ENCODE measurements at places on chromosomes 2 and 18. TPM values are rescaled to one million over a fixed set of nuclear protein-coding genes. Genes with fewer than 3 reads are reported as not detected.

GRCh38 chr2:234802071-234802844 is 149.6 kb upstream of the SH3BP4 start:
- DNase-seq: no peak

DNA sequence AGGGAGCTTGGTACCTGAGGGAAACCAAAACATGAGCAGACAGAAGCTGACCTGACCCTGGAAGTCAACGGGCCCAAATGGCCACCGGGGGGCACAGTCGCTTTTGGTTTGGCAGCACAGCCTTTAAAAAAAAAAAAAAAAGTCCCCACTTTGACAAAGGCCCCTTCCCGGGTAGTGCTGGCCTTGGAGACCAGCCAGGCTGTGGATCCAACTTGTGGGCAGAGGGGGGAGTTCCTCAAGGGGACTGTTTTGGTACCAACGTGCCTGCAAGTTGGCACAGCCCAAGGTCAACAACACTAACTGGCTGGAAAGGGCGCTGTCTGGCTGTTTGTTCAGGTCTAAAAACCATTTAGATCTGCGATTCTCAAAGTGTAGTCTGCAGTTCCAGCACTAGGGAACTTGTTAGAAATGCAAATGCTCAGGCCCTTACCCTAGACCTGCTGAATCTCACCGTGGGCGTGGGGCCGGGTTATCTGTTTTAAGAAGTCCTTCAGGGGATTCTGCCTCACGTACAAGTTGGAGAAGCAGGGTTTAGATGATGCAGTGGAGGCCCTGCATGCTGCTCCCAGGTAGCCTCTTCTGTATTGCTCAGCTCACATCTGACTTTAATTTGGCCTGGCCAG is 83.0 kb downstream of the LPIN1 start:
- DNase-seq: peak; percentile 77

DNA sequence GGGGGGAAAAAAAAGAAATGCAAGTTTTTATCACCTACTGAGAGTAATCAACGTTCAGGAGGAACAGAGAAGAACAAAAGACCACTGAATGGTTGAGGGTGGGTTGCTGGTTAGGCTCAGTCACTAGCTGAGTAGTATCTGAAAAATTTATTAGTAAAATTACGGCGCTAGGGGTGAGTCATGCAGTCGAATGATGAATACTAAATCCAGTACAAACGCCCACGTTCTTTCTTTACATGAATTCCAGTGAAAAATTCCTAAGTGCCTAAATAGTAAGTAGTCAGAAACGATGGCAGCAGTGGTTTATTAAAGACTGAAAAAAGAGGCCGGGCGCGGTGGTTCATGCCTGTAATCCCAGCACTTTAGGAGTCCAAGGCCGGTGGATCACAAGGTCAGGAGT is 52.0 kb downstream of the TEKT4 start:
- no peak for DNase-seq

GRCh38 chr18:49168281-49168985 is 217.7 kb upstream of the SMAD7 start:
- DNase-seq: peak; percentile 42

GRCh38 chr18:31738460-31739407 is 21.9 kb downstream of the SLC25A52 start:
- no peak for DNase-seq

- DNase-seq: no peak
Observed at GRCh38 chr2:28654663-28655320, 96.8 kb upstream of the PPP1CB start.

DNA sequence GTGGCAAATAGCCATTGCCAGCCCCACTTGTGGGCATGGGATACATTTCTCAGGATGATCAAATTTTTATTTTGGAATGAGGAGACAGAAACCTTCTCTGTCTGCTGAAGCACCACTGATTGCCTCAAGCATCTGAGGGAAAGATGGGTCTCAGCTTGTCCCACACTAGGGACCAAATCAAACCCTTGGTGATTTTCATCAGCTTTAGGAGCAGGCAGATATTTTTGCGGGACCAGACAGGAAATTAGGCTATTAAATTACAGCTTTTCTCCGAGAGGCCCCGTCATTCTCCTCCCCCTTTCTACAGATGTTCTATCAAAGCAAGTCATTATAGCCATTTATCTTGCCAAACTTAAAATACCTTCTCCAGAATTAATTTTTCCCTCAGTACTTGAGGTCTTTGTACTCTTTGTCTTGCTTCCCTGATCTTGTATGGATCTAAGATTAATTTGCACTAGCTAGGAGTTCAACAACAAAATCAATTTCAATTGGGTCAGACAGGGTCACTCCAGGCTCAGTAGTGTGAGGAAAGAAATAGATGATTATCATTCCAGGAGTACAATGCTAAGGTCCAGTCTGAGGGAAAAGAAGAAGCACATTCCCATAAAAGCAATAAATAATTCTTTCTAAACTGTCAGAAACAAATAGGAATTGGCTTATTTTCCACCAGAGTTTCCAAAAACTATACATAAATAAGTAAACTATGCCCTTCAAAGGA is 818.1 kb upstream of the SOX11 start:
- no peak for DNase-seq

GRCh38 chr18:9249254-9249653 is 85.3 kb upstream of the TWSG1 start:
- DNase-seq: no peak

GRCh38 chr2:36058953-36059352 is 296.6 kb upstream of the CRIM1 start:
- DNase-seq: no peak

DNA sequence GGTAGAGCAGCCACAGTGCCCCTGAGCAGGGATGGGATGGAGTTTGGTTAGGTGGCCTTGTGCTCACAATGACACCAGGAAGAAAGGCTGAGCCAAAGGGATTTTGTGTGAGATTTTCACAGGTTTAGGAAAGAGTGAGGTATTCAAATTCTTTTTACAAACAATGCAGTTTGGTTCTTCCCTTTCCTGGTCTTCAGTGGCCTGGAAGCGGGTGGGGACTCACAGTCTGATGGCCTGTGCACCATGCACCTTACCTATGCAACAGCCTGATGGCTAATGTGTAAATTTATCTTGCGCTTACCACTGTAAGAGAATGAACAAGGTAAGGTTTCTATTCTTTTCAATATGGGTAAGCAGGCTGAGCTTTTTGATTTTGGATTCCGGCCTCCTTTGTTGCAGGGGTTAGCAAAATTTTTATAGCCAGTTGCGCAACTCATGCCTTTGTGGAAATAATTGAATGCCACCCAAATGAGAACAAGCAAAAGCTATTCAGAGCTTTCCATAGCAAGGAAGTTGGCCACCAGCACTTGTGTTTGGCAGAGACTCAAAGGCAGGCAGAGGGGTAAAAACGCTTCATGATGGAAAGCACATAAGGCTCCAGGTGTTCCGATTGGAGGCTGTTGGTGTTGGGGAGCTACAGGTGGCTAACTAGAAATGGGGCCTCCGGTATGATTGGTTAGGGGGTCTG is 23.8 kb upstream of the IL1R2 start:
- DNase-seq: no peak

- no peak for DNase-seq
Observed at GRCh38 chr2:165070076-165070475, 114.8 kb upstream of the SLC38A11 start.

DNA sequence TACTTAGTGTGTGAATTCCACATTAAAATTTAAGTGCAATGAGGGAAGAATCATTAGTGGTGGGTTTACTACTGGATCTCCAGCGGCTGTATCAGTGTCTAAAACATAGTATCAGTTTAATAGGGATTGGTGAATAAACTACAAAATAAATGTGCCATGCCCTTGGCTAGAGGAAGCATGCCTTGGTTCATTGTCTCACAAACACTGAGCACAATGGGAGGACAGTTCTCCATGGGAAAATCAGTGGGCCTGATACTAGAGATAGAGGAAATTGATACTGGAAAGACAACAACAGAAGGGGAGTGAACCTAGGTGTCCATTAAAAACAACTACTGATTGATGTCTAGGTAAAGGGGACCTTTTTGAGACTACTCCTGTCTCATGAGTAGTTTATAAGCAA is 971.6 kb downstream of the SUCLG1 start:
- no peak for DNase-seq

GRCh38 chr2:208228476-208228875 is 26.4 kb downstream of the IDH1 start:
- DNase-seq: no peak

DNA sequence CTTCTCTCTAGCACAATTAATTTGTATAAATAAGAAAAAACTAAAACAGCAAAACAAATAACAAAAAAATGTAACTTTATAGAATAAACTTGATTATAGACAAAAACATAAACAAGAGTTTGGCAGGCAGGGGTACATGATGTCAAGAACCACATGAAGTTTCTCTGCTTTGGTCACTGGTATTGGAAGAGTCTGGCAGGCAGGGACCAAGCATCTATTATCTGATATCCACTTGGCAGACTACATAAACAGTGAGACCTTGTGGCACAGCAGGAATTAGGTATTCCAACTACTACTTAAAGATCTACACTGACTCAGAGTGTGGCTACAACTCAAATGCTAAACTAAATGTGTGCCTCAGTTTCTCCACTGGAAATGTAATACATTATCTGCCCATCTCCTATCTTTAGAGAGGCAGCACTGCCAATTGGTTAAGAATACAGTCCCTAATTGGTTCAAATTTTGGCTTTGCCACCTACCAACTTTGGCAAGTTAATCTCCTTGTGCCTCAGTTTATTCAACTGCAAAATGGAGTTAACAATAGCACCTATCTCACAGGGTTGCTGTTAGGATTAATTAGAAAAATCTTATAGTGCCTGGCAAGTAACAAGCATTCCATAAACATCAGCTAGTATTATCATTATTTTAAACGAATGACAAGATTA is 2.7 kb downstream of the MAP4K3 start:
- no peak for DNase-seq

- DNase-seq: no peak
Observed at GRCh38 chr18:56443166-56443907, 195.1 kb downstream of the TXNL1 start.

- DNase-seq: no peak
Observed at GRCh38 chr18:9619056-9619455, 4.7 kb upstream of the PPP4R1 start.

DNA sequence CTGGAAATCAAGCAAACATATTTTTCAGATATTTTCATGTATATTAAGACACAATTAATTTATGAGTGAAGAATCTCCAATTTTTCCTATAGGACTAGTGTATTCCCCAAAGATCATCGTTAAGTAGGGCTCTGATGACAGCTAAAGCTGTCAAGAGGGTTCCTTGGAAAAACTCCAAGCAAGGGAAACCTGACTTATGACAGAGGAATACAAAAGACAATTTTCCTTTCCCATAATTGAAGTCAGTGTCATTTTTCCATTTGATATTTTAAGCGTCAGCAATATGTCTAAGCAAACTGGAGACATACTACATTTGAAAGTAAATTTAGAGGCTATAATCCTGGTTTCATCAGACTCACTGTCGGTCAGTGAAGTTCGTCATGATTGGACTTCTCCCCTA is 36.1 kb downstream of the RIT2 start:
- no peak for DNase-seq

GRCh38 chr2:46857871-46858701 is 57.5 kb downstream of the MCFD2 start:
- no peak for DNase-seq

DNA sequence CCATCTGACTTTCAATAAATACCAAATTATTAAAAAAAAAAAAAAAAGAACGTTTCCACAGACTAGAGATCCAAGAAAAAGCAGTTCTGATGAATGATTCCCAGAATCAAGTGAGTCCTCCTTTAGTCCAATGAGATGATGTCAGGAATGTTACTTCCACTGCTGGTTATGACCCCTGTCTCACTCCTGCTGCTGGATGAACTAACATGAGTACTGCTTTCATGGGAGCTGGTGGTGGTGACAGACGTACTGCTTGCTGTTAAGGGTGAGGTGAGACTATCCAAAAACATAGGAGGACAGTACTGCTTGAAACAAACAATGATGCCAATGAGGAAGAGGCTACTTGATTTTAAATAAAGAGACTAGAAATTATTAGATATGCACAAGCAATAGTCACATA is 55.5 kb upstream of the ST8SIA5 start:
- no peak for DNase-seq

DNA sequence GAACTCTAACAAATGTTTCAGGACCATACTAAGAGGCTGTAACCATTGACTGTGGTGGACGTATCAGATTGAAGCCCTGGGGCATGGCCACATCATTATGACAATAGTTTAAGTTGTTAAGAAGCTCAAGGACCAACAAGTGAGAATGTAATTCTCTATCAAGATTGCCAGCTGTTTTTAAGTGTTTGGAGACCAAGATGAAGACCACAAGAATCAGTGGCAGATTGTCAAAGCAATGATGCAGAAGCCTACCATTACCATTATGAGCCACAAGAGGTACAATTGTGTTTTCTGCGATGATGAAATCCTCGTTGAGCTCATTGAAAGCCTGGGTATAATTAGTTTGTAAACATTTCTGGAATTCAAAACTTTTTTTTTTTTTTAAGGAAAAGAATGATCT is 261.1 kb upstream of the ZEB2 start:
- no peak for DNase-seq

DNA sequence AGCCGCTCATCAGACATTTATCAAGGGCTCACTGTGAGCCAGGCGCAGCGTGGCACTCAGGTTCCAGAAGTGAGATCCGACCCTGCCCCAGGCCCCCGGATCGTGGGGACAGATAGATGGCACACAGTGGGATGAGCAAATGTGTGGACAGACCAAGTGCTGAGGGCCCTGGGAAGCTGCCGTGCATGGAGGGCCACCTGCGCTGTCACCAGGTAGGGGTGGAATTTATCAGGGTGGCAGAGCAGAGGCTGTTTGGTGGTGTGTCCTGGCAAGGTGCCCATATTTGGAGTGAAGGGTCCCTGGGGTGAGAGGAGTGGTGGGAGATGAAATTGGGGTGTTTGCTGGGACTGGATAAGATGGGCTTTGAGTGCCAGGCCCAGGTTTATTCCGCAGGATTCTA is 92.8 kb upstream of the HS6ST1 start:
- DNase-seq: no peak

DNA sequence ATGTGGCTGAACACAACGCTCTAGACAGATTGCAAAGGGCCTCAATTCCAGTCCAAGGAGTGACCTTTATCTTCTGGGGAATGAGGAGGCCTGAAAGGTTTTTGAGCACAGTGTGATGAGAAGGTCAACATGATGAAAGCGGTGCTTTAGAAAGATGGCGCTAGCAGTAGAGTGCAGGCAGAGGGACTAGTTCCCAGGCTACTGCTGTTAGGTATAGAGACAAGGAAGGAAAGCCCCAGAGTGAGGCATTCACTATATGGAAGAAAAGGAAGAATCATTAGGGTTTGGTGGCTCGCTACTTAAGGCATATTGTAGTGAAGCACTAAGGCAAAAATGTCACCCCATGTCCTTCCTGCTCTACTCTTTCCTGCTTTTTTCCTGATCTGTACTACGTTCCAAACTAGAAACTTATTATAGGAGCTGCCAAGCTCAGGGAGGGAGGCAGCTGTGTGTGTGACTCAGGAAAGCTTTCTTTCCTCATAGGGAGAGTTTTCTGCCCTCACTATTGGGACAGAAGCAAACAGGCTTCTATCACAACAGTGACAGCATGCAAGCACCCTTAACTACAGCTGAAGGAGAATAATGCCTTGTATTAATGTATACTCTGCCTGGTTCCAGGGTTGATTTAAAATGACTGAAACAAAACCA is 160.8 kb upstream of the CAVIN2 start:
- no peak for DNase-seq

The TP53I3 gene
- 32.0 TPM for polyA plus RNA-seq

The SP5 gene
- 1.7 TPM for polyA plus RNA-seq

The PCARE gene
- polyA plus RNA-seq: not detected

The GALNT5 gene
- polyA plus RNA-seq: 0.08 TPM

The LHCGR gene
- polyA plus RNA-seq: 0.44 TPM

The LCT gene
- polyA plus RNA-seq: 0.08 TPM

The KIAA2012 gene
- 5.4 TPM for polyA plus RNA-seq

The ABCB11 gene
- 0.30 TPM for polyA plus RNA-seq

The ITM2C gene
- 506 TPM for polyA plus RNA-seq

The POTEJ gene
- not detected for polyA plus RNA-seq

The TSGA10 gene
- 10.2 TPM for polyA plus RNA-seq

The TBR1 gene
- not detected for polyA plus RNA-seq

The SATB2 gene
- polyA plus RNA-seq: 7.5 TPM
